ENCODE measurements at places on chromosomes 16 and 17.
A peak's percentile ranks its signal among the peaks of the same experiment; 100 is the strongest.

GRCh38 chr17:3025421-3026124 lies 37.8 kb downstream of the OR1D5 start:
- DNase-seq, result no peak

DNA sequence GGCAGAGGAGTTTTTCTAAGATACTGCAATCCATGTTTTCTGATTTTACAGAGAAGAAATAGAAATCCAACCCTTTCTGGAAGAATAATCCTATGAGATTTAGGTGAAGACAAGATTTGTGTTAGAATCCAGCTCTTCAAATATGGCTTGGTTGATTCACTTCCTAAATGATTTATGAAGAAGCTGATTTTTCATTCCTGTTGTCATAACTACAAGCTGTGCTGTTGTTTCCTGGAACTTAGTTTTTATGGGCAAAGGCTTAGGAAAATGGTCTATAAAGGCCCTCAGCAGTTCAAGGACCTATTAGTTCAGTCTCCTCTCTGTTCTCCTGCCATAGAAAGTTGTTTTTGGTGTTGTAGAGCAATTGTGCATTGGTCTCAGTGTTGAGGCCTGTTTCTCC lies 174.2 kb upstream of the FAM20A start:
- peak; percentile 22 for DNase-seq

DNA sequence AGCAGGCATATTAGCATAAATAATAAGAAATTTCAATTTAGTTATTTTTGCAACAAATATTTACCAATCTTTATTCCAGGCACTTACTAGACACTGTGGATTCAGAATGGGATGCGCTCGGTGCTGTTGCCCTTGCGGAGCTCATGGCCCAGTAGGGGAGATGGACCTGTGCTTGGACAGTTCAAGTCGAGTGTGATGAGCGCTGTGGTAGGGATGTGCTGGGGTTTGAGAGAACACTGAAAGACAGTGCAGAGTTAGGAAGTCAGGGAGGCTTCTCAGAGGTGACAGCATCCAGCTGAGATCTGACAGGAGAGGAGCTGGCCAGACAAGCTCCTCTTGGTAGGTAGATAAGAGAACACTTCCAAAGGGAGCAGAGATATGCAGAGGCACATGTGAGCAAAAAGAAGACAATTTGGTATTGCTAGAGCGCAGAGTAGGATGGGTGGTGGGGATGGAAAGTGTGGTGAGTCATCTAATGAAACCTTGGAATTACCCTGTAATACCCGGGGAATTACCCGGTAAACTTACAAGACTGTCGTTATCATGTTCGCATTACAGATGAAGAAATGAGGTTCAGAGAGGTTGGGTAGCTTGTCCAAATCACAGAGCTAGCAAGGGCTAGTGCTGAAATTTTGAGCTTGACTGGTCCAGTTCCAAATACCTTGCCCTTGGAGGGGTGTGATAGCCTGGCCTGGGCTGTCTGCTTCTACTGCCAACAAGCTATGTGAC lies 298.1 kb upstream of the N4BP1 start:
- no peak for DNase-seq

DNA sequence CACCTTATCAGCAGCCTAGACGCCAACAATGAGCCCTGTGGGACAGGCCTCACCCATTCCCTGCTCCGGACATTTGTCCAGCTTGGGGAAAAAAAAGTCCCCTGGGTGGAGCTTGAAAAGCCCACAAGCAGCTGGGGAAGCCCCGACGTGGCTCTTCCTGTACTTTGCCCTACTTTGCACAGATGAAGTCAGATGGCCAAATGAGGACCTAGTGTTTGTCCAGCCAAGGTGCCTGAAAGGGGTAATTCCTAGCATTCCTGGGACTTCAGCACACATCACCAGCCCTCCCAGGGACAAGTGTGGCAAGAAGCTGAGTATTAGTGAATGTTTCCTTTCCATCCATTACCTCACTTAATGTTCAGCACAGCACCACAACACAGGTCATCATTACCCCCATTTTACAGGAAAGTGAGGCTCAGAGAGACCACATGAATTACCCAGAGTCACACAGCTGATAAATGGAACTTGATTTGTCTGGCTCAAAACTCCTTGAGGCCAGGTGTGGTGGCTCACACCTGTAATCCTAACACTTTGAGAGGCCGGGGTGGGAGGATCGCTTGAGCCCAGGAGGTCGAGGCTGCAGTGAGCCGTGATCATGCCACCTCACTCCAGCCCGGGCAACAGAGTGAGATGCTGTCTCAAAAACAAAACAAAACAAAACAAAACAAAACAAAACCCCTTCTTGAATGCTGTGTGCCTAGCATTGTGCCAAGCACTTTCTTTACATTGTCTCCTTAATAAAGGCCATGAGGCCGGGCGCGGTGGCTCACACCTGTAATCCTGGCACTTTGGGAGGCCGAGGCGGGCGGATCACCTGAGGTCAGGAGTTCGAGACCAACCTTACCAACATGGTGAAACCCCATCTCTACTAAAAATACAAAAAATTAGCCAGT lies 19.9 kb upstream of the PLLP start:
- DNase-seq, result peak; percentile 42

DNA sequence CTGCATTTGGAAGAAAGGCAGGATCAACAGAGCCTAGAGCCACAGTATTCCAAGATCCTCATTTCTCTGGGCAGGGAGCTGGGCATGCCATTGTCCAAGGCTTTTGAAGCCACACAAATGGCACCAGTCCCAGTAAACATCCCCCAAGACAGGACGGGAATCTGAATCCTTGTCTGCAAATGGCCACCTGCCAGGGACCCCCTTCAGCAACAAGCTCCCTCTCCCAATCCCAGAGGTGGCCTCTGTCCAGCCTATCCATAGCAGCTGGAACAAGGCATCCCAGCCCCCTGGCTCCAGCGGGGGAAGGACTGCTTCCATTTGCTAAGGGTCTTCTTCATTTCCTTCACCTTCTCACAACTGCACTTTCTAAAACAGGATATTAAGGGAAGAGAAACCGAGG lies 204.4 kb downstream of the C16orf78 start:
- DNase-seq, result no peak

- peak; percentile 100 for DNase-seq
Measured at GRCh38 chr17:28318759-28319597, at the start of gene TMEM97. Gene TMEM97 (plus strand): TSS chr17:28319200. CDS start chr17:28319240, 40 bp downstream.

DNA sequence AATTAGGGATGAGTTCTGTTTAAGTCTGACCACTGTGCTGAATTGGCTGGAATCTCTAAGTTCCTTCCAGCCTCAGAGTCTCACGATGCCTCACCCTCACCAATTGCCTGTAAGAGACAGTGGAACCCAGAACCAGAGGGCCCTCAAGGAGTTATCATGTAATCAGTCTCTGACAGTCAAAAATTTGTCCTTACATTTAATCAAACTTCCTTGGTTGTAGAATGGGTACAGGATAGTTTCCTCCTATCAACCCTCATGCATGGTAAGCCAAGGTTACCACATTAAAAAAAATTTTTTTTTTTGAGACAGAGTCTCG lies 83.2 kb downstream of the CDK5R1 start:
- no peak for DNase-seq

- DNase-seq, result peak; percentile 53
Measured at GRCh38 chr17:67194134-67194533, 50.9 kb downstream of the HELZ start.

- no peak for DNase-seq
Measured at GRCh38 chr17:4485676-4486646, 12.7 kb upstream of the SPNS2 start.

DNA sequence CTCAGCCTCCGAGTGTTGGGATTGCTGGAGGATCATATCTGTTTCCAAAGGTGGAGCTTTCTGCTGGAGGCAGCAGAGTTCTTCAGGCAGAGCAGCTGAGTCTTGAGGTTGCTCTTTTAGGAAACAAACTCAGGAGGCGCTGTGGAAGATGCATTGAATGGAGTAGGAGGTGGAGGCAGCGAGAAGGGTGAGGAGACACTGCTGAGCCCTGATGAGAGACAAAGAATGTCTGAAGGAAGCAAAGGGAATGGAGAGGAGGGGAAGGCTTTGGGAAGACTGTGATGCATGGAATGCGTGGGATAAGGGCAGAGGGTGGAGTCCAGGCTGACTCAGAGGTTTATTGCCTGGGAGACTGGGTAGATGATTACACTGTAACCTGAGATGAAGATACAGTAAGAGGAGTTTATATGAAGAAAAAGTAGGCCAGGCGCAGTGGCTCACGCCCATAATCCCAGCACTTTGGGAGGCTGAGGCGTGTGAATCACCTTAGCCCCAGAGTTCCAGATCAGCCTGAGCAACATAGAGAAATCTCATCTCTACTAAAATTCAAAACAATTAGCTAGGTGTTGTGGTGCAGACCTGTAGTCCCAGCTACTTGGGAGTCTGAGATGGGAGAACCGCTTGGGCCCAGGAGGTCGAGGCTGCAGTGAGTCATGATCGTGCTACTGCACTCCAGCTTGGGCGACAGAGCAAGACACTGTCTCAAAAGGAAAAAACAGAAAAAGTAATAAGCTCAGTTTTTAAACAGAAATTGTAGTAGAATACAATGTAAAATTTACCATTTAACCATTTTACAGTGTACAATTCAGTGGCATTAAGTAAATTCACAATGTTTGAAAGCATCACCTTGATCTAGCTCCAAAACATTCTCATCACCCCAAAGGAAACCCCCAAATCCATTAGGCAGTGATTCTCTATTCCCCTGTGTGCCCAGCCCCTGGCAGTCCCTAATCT lies 17.8 kb upstream of the TMEM219 start:
- peak; percentile 95 for DNase-seq

DNA sequence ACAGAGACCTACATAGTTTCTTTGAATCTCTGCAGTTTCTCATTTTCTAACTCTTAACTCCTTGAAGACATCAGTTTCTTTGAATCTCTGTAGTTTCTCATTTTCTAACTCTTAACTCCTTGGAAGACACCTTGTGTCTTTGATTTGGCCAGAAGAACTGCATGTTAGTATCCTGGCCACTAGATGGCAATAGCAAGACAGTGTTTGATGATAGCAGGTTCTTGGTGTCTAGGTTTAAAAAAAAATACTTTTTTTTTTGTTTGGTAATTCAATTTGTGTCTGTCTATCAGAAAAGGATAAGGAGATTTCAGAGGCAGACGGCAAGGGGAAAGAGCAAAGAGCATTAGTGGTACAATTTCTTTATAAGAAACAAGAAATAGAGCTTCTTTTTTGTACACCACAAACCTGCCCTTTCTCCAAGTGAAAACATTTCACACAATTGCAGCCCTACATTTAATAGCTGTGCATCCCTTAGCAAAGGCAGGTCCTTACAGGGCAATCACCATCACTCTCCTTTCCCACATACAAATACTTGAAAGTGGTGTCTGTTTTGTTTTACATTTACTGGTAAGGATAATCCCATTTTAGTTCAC lies 1324.9 kb upstream of the CDH8 start:
- DNase-seq, result peak; percentile 80

- DNase-seq, result no peak
Measured at GRCh38 chr17:45243750-45244149, 18.1 kb downstream of the SPATA32 start.

DNA sequence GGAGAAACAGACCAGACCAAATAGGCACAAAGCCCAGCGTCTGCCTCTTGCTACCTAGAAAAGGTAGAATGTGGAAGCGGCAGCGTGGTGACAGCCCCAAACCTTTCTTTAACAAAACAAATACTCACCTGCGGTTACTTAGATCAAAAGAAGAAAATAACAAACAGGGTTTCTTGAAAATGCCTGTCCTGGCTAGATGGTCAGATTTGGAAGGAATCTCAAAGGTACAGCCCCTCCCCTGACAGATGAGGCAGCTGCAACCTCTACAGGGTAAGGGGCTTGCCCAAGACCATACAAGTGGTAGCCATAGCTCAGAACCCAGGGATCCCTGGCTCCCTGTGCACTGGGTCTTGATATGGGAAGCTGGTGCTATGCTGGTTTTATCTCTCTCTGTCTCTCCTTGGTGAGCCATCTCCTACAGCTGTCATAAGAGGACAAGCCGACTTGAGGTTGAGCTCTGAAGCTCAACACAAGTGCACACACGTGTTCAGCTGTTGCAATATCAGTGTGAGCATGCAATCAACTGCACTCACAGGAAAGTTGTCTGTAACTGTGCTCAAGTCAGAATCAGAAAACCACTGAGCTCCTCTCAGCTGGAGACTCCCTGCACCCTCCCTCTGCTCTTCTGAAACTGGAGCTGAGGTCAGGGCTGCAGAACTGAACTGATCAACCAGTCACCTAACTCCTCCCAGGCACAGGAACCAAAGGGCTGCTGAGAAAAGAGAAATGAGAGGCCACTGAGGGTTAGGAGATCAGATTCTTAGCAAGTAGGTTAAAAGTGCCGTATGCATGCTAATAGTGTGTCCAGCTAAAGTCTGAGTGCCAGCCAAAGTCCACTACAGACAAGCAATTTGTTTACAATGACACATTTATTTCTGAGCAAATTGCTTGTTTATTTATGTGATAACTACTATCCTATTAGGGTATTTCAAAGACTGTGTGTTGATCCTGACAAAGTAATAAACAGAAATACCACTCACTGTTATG lies 6.1 kb upstream of the RNF157 start:
- DNase-seq, result peak; percentile 64

- peak; percentile 82 for DNase-seq
Measured at GRCh38 chr16:85330694-85331188, 218.5 kb upstream of the CIBAR2 start.

DNA sequence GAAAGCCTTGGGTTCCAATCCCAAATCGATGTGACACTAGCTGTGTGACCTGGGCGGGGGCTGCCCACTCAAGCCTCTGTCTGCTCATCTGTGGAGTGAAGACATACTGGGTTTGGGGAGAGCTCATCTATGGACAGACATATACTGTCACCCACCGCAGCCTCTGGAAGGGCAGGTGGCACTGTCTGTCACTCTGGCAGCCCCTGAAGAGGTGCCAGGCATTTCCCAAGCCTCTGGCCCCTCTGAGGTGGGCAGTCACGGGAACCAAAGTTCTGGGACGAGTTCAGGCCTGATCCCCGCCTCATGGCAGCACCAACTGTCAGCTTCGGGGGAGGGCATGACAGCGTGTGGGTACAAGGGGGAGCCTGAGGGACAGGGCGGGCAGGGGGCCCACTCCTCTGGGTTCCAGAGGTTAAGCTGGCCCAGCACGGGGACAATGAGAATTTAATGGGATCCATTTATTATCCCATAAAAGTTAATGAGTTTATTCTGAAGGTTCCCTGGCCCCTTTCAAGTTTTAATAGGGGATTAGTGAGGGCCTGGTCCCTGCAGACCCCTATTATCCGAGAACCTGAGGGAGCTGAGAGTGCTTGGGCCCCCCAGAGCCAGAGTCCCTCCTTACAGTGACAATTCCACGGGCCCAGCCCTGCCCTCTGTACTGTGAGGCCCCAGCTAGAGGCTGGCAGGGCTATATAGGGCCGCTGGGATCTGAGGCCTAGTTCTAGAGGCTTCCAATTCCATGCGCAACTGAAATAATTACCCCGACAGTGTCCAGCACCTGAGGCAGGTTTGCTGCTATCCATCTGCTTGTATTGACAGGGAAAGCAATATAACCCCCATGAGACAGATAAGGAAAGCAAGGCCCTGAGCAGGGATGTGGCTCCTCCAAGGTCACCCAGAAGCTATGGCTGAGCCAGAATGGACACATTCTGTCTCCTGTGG lies 18.8 kb downstream of the SEZ6 start:
- DNase-seq, result no peak

GRCh38 chr16:2223942-2224486 lies 623 bp downstream of the E4F1 start:
- peak; percentile 73 for DNase-seq

All from adipocyte (in vitro differentiated cells).